Fibroblast of lung (primary cell): ENCODE measurements at places on chromosomes 5 and 9.
A peak's percentile ranks its signal among the peaks of the same experiment; 100 is the strongest.

DNA sequence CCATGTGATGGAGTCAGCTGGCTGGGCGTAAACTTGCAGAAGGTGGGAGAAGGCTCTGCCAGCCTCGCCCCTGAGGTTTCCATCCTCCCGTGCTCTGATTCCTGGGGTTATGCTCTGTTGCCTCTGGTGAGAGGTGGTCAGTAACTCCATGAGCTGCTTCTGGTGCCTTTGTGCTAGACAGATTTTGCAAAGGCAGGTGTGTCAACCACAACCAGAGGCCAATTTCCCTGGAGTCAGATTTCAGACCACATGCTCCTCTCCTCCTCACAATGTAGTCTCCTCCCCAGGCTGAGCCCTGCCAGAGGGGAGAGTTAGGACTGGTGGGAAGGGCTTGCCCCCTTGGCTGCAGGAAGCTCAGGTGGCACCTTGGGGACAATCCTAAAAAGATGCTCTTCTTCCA, 38.8 kb upstream of the TENT4A start:
- DNase-seq: no peak

DNA sequence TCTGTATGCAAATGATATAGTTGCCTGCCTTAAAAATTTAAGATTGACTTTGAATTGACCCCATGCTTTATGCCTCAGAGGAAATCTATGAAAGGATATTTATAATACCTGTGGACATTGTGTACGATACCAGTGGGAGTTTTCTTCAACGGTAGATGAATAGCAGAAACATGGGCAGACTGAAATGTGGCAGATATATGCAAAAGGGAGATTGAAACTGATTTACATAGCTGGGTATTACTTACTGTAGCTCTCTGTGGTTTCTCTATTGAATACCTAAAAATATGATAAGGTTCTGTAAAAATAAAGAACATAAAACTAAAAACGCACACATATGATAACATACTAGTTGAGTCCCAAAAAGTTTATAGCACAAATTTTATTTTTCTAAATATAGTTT, 345.2 kb upstream of the PCSK5 start:
- no peak for DNase-seq

DNA sequence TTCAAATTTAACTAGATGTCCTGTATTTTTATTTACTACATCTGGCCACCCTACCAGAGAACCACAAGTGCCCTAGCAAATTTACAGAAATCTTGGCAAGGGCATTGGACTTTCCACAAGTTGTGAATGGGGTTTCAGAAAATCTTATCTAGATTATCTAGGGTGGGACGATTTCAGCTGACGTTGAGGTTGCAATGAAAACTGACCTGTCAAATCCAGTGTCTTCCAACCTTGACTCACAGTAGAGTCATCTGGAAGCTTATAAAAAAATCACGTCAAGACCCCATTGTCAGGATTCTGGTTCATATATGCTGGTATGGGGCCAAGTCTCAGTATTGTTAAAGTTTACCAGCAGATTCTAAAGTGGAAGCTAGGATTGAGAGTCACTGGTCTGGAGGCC, 109.6 kb upstream of the ACTBL2 start:
- peak; percentile 45 for DNase-seq

DNA sequence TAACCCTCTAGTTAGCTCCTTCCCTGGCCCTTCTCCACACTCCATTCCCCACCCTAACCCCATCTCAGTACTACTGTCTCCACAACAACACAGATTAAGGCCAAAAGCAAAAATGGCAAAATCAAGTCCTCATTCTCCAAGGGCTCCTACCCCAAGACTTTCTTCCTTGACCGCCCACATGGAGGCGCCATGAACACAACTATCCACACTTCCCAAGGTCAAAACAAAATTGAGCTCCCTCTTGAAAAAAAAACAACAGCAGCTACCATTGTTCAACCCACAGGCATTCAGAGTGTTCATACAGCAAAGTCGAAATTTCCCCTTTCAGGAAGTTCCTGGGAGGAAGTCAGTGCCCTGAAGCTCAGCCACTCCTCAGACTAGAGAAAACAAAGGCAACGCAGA, 54.4 kb downstream of the GNAQ start:
- DNase-seq: peak; percentile 81

DNA sequence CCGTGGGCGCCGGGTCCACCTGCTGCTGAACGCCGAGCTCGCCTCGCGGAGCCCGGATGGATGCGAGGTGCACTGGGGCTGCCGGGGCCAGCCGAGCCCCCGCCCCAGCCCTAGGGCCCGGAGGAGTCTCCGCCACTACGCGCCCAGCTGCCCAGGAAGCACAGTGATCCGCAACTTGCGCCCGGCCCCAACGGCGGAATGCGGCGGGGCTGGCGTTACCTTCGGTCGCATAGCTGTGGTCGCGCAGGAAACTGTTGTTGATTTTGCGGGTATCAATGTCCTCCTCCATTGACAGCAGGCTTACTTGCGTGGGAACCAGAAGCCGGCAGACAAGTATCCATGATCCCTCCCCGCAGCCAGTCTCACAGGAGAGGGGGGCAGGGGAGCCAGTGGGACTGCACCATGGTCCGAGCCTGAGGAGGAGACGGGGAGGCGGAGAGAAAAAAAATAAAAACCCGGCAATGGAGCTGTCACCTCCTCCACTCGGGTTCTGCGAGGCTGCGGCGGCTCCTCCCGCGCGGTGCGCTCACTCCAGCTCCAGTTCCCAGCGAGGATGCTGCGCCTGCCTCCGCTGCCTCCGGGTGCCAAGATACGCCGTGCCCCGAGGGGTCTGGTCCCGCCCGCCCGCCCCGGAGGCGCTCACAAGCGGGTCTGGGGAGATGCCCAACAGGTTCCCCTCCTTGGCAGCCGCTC, 628 bp downstream of the PPP2R2B start:
- peak; percentile 61 for DNase-seq

- peak; percentile 65 for DNase-seq
Observed at GRCh38 chr9:37262410-37262809, 142.0 kb downstream of the ZCCHC7 start.

DNA sequence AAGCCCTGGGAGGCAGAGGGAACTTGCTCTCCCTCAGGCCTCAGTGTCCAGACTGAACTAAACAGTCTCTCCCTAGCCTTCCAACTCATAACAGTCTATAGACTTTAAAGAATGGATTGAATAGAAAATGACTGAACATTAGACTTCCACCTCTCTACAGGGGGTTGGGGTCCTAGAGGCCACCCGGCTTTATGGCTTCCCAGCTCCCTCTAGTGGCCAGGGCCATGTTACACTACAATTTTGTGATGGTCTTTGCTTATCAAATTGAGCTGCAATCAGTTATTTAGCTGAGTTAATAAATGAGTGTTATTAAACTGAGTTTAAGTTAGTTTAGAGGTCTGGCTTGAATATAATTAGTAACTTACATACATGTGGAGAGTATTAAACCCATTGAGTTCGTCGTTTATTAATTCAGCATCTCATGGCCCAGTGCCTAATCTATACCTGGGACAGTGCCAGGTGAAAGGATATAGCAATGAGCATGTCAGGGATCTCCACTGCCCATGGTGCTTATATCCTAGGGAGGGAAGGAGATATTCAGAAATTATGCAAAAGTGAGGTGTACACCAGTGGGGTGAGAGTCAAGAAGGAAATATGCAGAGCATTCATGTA, 105.2 kb downstream of the SH3TC2 start:
- DNase-seq: no peak

DNA sequence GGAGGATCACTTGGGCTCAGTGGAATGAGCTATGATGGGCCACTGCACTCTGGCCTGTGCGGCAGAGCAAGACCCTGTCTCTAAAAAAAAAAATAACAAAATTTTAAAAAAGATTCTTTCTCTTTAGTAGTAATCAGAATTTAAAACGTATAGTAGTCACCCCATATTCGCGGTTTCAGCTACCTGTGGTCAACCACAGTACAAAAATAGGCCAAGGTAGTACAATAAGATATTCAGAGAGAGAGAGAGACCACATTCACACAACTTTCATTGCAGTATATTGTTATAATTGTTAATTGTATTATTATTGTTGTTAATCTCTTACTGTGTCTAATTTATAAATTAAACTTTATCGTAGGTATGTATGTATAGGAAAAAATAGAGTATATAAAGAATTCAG, 18.7 kb downstream of the INIP start:
- DNase-seq: no peak

- no peak for DNase-seq
Observed at GRCh38 chr9:131693651-131694597, 46.0 kb downstream of the RAPGEF1 start.

GRCh38 chr9:130112538-130113151, 58.9 kb downstream of the GPR107 start:
- peak; percentile 43 for DNase-seq

DNA sequence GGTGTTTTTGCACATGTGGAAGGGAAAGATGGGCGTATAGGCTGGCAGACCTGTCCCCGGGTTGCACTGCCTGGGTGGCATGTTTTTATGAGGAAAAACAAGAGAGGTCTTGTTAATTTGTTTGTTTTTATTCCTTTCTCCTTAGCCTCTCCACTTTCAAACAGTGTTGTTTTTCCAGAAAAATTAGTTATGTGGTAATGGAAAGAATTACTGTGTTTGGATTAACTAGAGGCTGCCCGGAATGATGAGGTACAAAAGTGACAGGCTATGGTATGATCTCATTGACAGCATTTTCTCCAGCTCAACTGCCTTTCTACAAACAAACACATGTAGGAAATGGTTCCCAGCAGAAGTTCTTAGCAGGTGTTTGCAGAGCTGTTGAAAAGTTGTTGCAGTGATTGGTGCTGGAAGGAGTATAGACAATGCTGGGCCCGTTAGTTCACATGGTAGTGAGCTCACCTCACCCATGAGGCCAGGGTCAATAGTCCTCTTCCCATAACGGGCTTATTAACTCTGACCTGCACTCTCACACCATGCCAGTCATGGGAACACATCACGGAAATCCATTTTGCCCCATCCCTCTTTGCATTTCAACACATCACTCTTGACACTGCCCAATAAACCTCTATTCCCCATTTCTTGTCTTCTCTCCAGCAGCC, 111.3 kb upstream of the SAP30L start:
- peak; percentile 27 for DNase-seq

DNA sequence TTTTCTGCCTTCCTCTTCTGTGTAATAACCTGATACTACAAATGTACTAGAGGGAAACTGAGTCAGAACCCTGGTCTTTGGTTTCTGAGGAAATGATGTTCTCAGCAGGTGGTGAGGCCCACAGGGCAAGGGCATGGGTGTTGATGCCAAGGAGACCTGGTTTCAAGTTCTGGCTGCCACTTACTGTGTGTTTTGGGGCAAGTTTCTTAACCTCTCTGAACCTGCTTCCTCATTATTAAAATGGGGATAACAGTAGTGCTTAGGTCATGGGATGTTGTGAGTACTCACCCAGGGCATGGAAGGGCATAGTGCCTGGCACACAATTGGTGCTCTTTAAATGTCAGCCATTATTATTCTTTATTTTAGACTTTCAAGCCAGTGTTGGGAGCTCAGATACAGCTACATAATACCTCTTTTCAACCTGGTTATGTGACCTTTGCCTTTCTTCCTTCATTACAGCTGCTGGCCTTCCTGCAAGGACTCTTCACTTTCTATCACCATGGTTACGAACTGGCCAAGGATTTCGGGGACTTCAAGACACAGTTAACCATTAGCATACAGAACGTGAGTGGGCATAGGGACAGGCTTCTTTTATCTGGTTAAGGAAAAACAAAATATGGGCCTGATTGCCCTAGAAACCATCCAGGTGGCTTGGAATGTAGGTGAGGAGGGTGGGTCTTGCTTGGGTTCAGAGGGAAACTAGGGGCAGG, 131.5 kb downstream of the ARHGAP26 start:
- DNase-seq: no peak

DNA sequence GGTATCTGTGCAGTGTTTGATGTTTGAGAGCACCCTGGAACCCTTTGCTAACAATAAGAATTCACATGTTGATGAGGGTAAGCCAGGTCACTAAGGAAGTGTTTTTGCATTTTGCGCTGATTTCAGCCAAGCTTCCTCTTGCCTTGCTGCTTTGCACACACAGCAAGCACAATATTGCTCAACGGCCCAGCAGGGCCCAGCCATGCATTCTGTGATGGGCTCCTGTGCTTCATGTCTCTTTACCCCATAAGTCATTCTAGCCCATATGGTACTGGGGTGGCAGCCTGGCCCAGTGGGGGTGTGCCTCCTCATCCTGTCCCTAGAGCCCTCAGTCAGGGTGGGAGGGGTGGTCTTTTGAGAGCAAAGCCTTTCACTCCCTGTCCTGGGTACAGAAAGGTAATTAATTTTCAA, 481.3 kb downstream of the GADD45G start:
- no peak for DNase-seq

- DNase-seq: no peak
Observed at GRCh38 chr5:178777520-178777919, 47.1 kb upstream of the ZNF354A start.

- peak; percentile 78 for DNase-seq
Observed at GRCh38 chr9:137453643-137454081, 5.5 kb downstream of the NSMF start.

GRCh38 chr5:158407824-158408195, 548.9 kb upstream of the CLINT1 start:
- DNase-seq: peak; percentile 58
